Hematopoietic multipotent progenitor cell (in vitro differentiated cells): ENCODE measurements at places on chromosomes 7 and 10.

GRCh38 chr10:123778719-123779517 is 112.7 kb downstream of the CPXM2 start:
- no peak for DNase-seq

GRCh38 chr7:16719699-16720098 is 33.9 kb upstream of the TSPAN13 start:
- no peak for DNase-seq

- no peak for DNase-seq
Measured at GRCh38 chr10:132149917-132150316, 36.8 kb upstream of the DPYSL4 start.

DNA sequence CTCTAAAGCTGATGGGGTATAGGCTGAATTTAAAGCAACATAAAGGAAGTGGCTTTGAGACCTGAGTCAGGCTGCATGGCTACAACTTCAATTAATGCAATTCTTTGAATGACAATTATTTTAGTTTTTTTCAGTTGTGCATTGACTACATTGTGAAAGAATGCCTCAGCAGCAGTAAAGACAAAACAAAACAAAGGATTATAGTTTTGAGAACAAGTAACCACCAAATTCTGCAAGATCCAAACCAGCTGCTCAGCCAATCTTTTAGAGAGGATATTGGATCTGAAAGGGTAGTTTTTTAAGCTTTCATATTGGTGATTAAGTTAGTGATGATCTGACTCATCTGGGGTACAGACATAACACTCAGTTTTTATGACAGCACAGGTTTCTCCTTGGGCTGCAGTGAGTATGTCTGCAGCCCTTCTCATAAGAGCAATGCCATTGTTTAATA is 40.6 kb upstream of the ABCA13 start:
- no peak for DNase-seq

DNA sequence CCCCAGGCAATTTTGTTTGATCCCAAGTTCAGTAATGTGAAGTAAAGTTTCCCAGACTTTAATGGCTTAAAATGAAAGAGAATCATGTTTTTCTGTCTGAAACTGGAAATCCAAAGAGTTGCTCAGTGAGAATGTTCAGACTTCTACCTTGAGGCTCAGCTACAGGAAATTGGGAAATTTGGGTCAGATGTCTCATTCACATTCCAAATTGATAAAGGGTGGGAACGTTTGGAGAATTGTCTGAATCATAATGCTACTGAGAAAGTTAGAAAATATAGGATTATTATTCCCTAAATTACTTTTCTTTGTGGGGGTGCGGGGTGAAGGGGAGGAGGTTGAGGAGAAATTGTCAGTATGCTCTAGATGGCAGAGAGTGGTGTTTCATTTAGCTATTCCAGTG is 773.9 kb downstream of the LRMDA start:
- no peak for DNase-seq

DNA sequence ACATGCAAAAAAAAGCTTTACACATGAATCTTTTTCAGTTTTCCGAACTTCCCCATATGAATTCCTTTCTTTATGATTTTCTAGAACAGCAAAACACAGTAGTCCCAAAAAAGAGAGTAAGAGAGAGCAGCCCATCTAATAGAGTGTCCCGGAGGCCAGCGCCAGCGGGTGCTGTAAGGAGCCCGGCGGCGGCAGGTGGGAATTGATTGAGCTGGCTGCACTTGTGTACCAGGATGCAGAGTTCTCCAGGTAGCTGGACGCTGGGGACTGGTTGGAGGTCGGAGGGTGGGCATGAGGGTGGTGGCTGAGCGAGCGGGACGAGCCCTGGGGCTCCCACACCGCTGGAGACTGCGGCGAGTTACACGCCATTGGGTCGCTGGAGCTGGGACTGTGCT is 4.0 kb downstream of the DLX5 start:
- no peak for DNase-seq

- DNase-seq: no peak
Measured at GRCh38 chr7:122706836-122707235, 4.1 kb upstream of the RNF148 start.

- DNase-seq: no peak
Measured at GRCh38 chr7:99829524-99830160, 1.8 kb downstream of the CYP3A43 start.

- no peak for DNase-seq
Measured at GRCh38 chr7:117270371-117270770, 52.5 kb downstream of the WNT2 start.

- DNase-seq: no peak
Measured at GRCh38 chr10:10798864-10799192, 218.8 kb upstream of the CELF2 start.

DNA sequence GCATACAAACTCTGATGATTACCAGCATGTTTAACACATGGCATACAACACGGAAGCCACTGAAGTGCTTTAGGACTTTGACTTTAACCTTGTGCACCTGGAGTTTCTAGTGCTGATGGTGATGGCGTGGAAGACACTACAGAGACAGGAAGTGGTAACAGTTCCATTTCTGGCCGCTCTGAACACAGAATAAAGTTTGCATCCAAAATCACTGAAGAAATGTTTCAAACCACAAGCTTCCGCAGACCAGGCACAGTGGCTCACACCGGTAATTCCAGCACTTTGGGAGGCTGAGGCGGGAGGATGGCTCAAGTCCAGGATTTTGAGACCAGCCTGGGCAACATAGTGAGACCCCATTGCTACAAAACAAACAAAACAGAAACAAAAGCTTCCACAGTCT is 40.3 kb upstream of the TNPO3 start:
- DNase-seq: no peak

GRCh38 chr10:78963074-78964034 is 105.4 kb upstream of the ZMIZ1 start:
- no peak for DNase-seq

DNA sequence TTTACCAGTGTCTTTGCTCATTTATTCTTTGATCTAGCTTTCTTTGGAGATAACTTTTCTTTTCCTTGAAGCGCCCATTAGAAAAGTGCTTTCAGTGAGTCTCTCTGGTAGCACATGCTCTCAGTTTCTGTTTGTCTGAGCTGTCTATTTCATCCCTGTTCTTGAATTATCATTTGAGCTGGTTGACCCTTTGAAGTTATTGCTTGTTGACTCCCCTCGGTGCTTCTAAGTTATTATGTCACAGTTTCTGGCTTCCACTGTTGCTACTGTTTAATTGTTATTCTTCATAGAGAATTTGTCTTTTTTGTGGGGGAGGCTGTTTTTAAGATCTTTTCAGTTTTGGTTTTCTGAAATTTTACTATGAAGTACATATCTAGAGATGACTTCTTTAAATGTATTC is 11.4 kb upstream of the PRF1 start:
- no peak for DNase-seq

GRCh38 chr10:17220652-17221100 is 7.4 kb upstream of the VIM start:
- DNase-seq: no peak

DNA sequence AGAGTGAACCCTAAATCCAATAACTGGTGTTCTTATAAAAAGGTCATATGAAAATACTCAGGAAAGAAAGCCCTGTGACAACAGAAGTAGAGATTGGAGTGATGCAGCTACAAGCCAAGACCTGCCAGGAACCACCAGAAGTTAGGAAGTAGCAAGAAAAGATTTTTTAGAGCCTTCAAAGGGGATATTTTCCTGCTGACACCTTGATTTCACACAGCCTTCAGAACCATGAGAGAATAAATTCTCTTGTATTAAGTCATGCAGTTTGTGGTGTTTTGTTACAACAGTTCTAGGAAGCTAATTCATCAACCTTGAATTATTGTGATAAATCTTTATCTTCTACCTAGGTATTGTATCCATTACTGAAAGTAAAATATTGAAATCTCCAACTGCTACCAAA is 81.0 kb downstream of the HYCC1 start:
- DNase-seq: no peak

DNA sequence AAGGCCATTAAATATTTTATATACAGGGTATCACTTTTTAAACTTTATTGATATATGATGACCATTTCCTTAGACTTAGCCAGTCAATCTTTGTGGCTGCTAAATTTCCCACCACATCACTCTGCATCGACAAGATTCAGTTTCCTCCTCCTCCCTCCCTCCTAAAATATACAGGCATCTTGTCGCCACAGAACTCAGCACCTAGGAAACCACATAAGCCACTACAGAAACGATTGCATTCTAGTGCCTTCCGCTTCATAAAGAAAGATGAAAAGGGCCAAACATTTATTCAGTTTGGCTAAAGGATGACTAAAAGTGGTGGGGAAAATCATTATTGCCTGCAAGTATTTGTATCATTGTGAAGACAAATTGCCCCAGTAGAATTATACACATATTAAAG is 30.7 kb downstream of the ERCC6 start:
- DNase-seq: peak; percentile 11

DNA sequence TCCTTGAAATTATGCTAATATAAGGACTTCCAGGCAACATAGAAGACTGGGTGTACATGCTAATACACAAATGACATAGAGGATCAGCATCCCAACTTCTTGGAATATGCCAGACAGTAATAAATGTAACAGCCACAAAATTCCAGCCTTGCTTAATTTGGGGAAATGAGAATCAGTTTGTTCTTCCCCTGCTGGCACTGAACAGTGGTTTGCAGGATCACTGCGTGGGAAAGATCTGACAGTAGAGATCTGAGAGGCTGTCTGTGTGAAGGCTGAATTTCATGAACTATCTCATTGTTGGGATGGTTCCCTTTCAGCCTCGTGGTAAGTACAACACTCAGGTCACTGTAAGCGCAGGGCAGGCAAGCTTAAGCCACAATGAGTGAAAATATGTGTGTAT is 1078.0 kb downstream of the LRMDA start:
- DNase-seq: no peak

- no peak for DNase-seq
Measured at GRCh38 chr10:29302499-29302898, 13.6 kb downstream of the LYZL1 start.

DNA sequence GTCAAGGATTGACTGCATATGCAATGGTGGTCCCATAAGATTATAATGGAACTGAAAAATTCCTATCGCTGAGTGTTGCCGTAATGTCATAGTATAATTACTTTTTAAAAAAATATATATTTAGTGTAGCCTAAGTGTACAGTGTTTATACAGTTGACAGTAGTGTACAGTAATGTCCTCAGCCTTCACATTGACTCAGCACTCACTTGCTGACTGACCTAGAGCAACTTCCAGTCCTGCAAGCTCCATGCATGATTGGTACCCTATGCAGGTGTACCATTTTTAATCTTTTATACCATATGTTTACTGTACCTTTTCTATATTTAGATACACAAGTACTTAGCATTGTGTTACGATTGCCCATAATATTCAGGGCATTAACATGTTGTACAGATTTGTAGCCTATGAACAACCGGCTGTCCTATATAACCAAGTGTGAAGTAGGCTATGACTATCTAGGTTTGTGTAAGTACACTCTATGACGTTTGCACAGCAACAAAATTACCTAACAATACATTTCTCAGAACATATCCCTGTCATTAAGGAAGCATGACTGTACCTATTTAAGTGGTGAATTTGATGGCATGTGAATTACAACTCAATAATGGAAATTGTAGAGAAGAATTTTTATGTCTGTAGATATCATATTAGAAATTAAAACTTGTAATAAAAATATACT is 40.9 kb downstream of the CCNY start:
- DNase-seq: no peak

DNA sequence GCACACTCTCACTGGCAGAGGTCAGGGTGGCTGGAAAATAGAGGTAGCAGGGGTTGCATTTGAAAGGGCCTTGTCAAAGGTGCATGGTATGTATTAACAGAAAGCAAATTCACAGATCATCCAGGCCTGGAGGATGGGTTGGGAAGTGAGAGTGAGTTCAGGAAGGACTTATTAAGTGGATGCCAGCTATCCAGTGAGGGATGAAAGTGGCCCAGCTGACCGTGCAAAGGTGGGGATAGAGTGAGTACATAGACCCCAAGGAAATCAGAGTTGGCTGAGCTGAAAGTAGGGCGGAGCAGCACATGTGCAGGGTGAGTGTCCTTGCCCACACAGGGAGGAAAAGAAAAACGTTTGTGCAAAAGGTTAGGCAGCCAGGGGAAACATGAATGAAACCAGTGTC is 58.1 kb downstream of the HECW1 start:
- DNase-seq: no peak

DNA sequence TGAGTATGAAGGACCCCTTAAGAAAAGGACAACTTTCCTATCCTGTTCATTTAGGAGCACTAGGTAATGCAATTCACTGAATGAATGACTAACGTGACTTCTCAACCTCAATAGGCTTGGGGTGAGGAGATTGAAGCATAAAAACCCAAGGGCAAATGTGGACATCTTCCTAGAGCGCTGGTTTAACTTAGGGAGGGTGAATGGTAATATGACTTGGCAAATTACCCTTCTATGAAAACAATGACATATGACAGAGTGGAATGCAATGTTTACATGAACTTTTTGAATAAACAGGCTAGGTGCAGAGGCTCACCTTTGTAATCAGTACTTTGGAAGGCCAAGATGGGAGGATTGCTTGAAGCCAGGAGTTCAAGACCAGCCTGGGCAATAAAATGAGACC is 83.9 kb upstream of the ANK3 start:
- DNase-seq: no peak

GRCh38 chr10:93454146-93454545 is 28.0 kb downstream of the MYOF start:
- DNase-seq: no peak

DNA sequence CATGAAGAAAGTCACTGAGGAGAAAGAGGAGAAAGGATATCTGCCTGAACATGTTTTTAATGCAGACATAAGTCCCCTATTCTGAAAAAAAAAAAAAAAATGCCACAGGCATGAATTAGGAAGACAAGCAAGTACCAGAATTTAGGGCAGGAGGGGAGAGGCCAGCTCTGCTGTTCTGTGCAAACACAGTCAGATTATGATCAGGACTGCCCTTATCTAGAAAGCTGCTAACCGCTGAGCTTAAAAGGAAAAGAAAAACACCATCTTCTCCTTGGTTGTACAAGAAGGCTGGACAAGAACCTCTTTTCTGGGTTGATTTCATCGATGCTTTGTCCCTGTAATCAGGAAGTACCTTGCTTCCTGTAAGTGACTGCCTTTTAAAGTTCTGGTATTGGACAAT is 15.3 kb upstream of the PWWP2B start:
- no peak for DNase-seq

- no peak for DNase-seq
Measured at GRCh38 chr10:75403144-75403938, 1.8 kb upstream of the ZNF503 start.

GRCh38 chr10:100569687-100570481 is 34.1 kb downstream of the HIF1AN start:
- no peak for DNase-seq

GRCh38 chr7:28623863-28624262 is 211.5 kb downstream of the CREB5 start:
- no peak for DNase-seq

GRCh38 chr7:37052705-37053104 is 328.4 kb upstream of the AOAH start:
- no peak for DNase-seq

DNA sequence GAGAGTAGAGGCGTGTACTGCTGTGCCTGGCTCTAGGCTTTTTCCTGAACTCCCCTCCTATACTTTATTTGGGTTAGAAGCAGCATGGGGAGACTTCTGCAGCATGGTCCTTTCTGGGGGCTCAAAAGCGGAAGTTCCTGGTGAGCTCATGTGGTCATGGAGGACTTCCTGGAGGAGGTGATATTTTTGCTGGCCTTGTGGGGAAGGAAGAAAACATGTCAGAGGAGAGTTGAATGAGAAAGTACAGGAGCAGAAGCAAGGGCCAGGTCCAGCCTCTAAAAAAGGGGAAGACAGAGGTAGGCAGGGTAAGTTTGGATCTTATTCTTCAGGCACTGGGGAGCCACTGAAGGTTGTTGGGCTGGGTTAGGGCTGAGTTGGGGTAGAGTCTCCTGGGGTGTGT is 45.5 kb downstream of the CASTOR2 start:
- DNase-seq: no peak

- DNase-seq: no peak
Measured at GRCh38 chr10:10846504-10846900, 171.2 kb upstream of the CELF2 start.
